C1 segment of cervical spinal cord (tissue), 14 donors: ENCODE measurements at places on chromosomes 6 and 20.

GRCh38 chr6:167574431-167575151 is 249.7 kb downstream of the TTLL2 start:
- no peak for DNase-seq

DNA sequence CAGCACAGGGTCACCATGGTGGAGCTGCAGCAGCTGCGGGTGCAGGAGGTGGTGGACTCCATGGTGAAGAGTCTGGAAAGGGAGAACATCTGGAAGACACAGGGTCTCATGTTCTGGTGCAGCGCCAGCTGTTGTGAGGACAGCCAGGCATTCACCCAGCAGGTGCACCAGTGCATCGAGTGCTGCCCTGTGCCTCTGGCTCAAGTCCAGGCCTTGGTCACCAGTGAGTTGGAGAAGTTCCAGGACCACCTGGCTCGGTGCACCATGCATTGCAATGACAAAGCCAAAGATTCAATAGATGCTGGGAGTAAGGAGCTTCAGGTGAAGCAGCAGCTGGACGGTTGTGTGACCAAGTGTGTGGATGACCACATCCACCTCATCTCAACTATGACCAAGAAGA is 22.9 kb upstream of the RIPK1 start:
- no peak for DNase-seq

- no peak for DNase-seq
These were observed 27.4 kb upstream of the FAM135A start for GRCh38 chr6:70385901-70386300.

DNA sequence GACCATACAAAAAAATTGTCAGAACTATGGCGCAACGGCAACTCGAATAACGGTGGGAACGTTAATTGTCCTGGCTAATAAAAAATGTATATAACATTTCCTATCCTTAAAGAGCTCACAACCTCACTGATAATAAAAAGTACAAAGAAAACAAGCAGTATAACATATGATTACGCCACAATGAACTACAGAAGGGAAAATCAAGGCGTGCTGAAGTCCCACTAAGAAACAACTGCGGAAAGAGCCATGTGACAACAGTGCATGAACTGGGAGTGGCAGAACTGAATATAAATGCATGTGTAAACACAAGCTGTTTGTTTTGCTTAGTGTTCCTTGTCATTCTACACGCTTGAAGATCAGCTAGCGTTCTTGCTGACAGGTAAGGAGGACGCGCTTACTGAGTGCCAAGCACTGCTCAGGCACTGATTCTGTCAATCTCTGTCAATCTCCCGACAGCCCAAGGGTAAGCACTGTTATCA is 466 bp upstream of the PSMB1 start:
- DNase-seq, result no peak

- DNase-seq, result no peak
These were observed 61.2 kb downstream of the C6orf52 start for GRCh38 chr6:10633216-10633615.

GRCh38 chr6:13357551-13358075 is 29.3 kb upstream of the TBC1D7 start:
- peak; percentile 25 for DNase-seq

DNA sequence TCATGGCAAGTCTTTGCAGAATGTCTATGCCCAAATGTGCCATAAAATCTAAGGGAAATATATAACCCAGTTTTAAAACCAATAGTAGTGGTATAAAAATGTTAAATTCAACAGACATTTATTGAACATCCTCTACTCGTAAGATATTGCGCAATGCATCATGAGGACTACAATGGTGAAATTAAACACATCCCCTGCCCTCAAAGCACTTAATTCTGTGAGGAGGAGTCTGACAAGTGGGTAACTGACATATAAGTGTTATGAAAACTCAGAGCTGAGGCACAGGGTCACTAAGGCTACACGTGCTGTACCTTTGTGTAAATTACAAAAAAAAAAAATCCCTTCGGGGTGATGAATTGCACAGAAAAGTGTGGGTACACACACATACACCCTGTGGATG is 6.2 kb downstream of the PKHD1 start:
- DNase-seq, result no peak

DNA sequence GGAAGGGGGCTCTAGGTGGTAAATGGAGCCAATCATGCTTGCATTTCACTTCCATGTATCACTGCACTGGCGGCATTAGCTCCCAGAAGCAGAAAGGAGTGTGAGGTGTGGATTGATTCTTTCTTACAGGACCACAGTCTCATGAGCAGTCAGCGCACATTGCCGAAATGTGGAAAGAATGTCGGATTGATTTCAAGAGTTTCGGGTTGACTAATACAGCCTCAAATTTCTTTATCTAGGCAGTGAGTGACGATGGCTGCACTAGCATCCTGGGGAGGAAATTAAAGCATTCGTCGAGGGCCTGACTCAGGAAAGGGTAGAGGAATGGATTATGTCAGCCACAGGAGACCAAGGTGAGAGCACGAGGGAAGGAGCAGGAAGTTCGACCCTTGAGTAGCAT is 222.8 kb upstream of the CDYL start:
- no peak for DNase-seq

- DNase-seq, result no peak
These were observed 234.7 kb downstream of the TRDN start for GRCh38 chr6:123402052-123402451.
